A375 (cell line): ENCODE measurements at places on chromosomes 7 and 10. TPM values are rescaled to one million over a fixed set of nuclear protein-coding genes. Genes with fewer than 3 reads are reported as not detected.

The CRYGN gene
- not detected in 2 replicates for total RNA-seq

The CYP3A7 gene
- not detected in 2 replicates for total RNA-seq

The LGI1 gene
- not detected in 2 replicates for total RNA-seq

The VWDE gene
- total RNA-seq, result 0.82 and 1.5 TPM in 2 replicates

The SLC39A12 gene
- total RNA-seq, result not detected in 2 replicates

The RBP3 gene
- not detected in 2 replicates for total RNA-seq

The DBNL gene
- total RNA-seq, result 142 and 159 TPM in 2 replicates

The FOXP2 gene
- total RNA-seq, result 0.93 and 1.2 TPM in 2 replicates

The ARL4A gene
- 28.8 and 32.2 TPM in 2 replicates for total RNA-seq

The CRTAC1 gene
- total RNA-seq, result not detected in 2 replicates

The CCSER2 gene
- total RNA-seq, result 12.1 and 23.1 TPM in 2 replicates

The LUC7L2 gene
- 61.8 and 80.5 TPM in 2 replicates for total RNA-seq

The CEP41 gene
- total RNA-seq, result 16.2 and 22.3 TPM in 2 replicates

The ZPBP gene
- total RNA-seq, result not detected in 2 replicates

The TMEM184A gene
- total RNA-seq, result 1.6 and 1.7 TPM in 2 replicates

The HYCC1 gene
- 20.9 and 24.1 TPM in 2 replicates for total RNA-seq

The MACC1 gene
- 0.08 and 0.19 TPM in 2 replicates for total RNA-seq
